ENCODE measurements at places on chromosomes 3 and 15.

DNA sequence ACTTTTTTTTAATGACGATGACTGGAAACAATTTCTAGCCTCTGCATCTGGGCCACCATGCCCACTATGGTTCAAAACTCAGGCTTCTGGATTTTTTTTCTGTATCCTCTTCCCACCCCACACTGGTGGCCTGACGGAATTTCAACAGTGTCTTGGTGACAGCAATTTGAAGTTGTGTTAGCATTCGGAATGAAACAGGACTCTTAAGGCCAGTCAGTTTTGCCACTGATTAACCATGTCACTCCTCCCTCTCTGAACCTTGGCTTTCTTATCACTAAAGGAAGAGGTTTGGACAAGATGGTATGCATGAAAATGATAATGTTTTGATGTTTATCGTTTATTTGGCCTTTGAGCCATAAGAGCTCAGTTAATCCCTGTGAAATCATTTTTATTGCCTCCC, 41.6 kb upstream of the BDH1 start:
- DNase-seq, result no peak

DNA sequence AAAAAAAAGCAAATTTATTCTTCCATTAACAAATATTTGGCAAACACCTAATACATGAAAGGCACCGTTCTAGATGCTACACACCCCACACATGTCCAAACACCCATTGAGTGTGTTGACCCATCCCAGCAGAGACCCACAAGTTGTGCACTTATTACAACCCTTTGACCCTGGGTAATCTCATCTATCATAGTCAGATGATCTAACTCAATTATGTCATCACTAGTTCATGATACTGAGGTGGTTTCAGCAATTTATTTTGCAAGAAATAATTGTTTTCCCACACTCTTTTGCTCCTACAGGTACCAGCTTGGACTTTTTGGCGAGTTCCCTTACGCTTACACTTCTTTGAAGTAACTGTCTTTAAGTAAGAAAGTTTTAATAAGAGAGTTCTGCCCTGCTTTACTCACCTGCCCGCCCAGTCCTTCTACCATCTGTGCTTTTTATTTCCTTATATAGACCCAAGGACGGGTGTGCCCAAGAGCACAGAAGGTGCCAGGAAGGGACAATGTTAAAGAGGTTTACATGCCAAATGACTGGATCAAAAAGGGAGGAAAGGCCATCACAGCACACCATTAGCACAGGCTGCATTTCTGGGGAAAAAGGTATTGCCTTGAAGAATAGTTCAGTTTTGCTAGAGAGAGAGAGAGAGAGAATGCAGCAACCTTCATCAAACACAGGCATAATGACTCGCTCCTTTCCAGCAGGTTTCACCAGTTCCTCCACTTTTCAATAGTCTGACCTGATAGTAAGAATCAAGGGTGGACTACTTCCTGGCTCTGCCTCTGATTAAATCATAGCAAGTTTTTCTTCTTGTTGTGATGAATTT, 54.5 kb upstream of the ATP11B start:
- no peak for DNase-seq

DNA sequence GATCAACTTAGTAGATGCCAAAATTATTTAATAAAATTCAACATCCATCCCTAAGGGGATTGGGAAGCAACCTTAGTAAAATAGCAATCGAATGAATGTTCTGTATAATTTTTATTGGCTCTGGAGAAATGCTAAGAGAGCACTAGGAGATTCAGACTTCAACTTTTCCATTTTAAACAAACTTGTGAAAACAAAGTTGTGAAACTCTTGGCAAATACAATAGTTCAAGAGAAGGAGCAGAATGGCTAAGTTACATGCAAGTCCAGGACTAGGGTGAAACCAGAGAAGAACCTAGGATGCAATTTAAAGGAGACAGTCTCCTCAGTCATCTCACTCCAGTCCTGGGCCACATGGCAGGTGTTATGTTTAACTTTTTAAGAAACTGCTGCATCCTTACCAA, 16.7 kb upstream of the ZNF280D start:
- DNase-seq, result no peak

DNA sequence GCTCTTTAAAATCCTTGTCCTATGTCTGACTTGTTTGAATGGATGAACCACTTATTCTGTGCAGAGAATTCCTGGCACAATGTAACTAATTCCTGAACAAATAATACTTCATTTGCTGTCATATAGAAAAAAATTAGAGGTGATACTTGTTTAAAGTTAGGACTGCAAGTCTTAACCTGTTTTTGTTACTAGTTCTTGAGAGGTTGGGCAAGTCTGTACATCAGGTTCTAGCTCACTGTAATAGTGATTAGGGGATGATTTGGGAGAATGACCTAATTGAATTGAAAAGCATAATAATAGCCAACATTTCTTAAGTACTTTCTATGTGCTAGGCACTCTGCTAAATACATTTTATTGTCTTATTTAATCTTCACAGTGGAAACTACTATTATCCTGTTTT, 49.3 kb downstream of the GMPS start:
- no peak for DNase-seq

- no peak for DNase-seq
These were observed 211.3 kb downstream of the TIGIT start for GRCh38 chr3:114504941-114505628.
